ENCODE measurements at places on chromosomes 2 and 18.

- no peak for DNase-seq
Observed at GRCh38 chr2:51000849-51001617, 30.9 kb downstream of the NRXN1 start.

DNA sequence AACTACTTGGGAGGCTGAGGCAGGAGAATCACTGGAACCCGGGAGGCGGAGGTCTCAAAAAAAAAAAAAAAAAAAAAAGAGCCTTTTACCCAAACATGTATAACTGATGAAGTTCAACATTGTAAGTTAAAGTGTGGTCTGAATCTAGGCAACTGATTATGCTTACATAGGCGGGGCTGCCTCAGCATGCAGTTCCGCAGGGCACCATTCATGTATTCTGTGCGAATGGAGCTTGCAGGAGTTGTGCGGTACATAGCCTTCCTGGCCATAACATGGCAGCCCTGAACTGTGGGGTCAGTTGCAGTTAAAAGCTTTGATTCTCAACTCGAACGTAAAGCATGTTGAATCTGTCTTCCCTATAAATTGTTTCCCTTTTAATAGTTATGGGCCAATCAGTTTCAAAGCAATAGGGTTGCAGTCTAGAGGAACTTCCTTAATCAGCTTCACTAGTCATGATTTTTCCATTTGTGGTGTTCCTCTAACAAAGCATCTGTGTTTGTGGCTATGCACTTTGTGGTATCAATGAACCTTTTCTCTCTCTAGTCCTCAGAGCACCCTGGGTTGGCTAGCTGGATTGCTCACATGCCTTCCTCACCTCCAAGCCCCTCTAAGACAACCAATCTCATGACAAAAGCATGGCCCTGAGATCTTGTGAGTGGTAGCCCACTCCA lies 30.6 kb upstream of the CEP68 start:
- DNase-seq: no peak

- no peak for DNase-seq
Observed at GRCh38 chr2:219998714-219999227, 371.3 kb downstream of the SLC4A3 start.

- no peak for DNase-seq
Observed at GRCh38 chr2:234733795-234734600, 217.8 kb upstream of the SH3BP4 start.

DNA sequence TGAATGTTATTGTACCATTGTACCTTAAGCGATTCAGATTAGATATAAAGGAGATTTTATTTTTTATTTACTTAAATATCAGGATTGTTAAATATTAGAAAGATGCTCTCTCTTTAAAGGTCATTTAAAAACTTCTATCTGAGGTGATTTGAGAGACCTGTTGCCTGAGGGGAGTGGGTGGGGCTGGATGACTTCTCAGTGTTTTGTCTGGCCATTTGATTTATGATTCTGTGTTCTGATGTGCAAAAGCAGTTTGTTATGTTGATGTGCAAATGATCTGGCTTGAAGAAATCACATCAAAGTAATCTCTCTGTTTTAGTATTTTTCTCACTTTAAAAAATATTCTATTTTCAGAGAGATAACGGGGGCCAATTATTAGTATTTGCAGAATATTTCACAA lies 370.8 kb downstream of the NUP35 start:
- DNase-seq: no peak

GRCh38 chr18:23932385-23933067 lies 82.0 kb upstream of the TTC39C start:
- peak; percentile 63 for DNase-seq

GRCh38 chr2:240875228-240876034 lies 6.8 kb downstream of the AGXT start:
- no peak for DNase-seq

DNA sequence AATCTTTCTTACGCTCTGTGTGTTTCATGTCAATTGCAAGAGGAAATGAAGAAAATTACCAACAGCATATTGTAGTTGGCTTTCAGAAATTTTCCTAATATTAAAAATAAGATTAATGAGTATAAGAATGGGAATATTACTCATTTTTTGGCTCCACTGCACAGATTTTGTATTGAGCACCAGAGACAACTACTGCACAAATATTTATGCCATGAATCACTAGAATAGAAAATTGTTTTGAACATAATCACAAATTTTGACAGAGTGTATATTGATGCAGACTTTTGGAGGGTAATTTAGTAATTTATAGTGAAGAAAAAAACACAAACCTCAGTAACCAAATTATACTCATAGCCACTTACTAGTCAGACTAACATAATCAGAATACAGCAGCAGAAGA lies 118.3 kb downstream of the DOK6 start:
- no peak for DNase-seq

- no peak for DNase-seq
Observed at GRCh38 chr2:65868177-65868576, 435.8 kb upstream of the SPRED2 start.

- no peak for DNase-seq
Observed at GRCh38 chr2:97691166-97691565, 21.7 kb downstream of the C2orf92 start.

DNA sequence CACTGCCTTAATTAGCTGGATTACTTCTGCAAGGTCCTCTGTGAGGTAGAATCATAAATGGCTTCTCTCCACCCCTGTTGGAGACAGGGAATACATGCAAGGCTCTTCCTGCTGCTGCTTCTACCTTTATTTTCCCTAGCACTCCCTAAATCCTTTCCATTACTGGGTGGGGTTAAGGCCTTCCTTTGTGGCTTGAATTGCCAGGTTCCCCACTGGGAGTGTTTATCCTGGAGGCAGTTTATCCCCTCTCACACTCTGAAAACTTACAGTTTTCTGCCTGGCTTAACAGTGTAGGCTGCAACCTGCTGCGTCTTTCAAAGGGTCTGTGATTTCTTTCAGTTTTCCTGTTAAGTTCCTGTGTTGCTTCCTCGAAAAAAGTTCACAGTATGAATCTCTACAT lies 1062.3 kb upstream of the CRIM1 start:
- no peak for DNase-seq

DNA sequence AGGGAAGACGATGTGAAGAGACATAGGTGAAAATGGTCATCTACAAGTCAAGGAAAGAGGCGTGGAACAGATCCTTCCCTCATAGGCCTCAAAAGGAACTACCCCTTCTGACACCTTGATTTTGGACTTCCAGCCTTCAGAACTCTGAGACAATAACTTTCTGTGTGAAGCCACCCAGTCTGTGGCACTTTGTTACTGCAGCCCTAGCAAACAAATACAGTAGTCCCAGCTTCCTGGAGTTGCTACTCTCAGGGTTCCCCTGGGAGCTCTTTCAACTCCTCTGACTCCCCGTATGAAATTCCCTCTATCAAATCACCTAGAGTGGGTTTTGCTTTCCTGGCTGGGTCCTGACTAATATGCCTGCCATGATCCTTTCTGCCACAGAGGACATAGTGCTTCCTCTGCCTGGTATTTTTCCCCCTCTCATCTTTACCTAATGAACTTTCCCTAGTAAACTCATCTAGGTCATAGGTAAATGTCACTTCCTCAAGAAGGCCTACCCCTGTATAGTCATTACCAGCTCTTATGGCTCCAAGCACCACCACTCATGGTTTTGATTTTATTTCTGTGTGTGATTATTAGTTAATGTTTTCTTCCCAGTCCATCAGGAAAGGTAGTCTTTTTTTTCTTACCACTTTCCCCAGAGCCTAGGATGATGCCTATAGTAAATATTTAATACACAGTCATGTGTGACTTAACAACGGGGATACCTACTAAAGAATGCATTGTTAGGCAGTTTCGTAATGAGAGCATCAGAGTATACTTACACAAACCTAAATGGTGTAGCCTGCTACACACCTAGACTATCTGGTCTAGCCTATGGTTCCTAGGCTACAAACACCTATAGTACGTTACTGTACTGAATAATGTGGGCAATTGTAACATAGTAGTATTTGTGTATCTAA lies 111.5 kb upstream of the LGALSL start:
- DNase-seq: no peak

GRCh38 chr2:111661286-111661940 lies 222.6 kb downstream of the ANAPC1 start:
- no peak for DNase-seq

GRCh38 chr2:123514613-123515207 lies 510.4 kb upstream of the CNTNAP5 start:
- no peak for DNase-seq

- DNase-seq: peak; percentile 32
Observed at GRCh38 chr2:179677077-179677688, 184.2 kb downstream of the ZNF385B start.

- DNase-seq: no peak
Observed at GRCh38 chr2:82158150-82158549, 1853.6 kb upstream of the LRRTM1 start.

DNA sequence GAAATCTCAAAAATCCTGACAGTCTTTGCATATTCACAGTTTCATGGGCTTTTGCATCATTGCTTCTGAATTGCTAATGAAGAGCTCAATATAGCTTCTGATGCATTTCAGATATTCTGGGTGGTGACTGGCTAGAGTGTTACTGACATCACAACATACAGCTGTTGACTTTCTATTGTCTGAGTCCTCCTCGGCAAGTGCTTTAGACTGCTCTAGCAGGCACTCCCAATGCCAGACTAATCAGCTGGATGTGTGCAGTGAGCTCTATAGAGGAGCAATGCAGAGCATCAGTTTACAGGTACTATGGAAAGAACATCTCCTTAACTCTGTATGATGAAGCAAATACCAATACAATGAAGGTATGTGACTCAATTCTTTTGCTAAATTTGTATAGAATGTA lies 54.9 kb downstream of the R3HDM1 start:
- no peak for DNase-seq

DNA sequence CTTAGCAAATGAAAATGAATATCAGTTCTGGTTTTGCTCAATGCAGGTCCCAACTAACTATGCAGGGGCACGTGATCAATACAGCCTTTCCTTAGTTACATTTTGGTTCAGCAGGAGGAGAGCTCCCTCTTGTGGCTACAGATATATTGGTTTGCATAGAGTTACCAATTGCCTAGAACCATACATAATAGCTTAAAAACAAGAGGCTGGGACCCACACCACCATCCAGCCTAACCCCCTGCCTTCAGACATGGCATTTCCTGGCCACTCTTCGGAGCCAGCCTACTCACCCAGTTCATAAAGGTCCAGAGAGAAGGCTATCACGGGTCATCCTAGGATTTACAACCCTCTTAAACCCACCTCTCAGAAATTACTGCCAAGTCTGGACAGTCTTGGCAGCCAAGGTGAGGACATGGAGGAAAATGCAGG lies 10.5 kb downstream of the CCDC93 start:
- peak; percentile 69 for DNase-seq

GRCh38 chr2:107027205-107027604 lies 141.2 kb upstream of the ST6GAL2 start:
- no peak for DNase-seq

GRCh38 chr2:98093611-98094010 lies 6.6 kb downstream of the VWA3B start:
- no peak for DNase-seq

DNA sequence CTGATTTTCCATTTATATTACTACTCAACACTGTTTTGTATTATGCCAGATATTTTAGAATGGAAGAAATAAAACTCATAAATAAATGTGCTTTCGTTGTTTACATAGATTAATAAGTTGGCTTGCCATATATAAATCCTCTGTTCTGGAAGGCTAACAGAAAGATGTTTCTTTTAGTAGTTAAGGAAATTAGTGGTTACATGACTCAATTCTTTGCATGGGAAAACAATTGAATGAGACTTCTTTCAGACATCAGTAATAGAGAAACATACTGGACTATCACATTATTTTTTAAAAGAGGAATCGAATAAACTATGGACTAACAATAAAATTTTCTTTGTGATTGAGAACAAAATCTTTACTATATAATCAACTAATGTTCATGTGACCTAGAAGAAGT lies 336.5 kb downstream of the KCNS3 start:
- no peak for DNase-seq

GRCh38 chr2:18262601-18263000 lies 297.9 kb downstream of the RDH14 start:
- no peak for DNase-seq
